SK-MEL-5 (cell line): ENCODE measurements at places on chromosomes 5 and 9.
A peak's percentile ranks its signal among the peaks of the same experiment; 100 is the strongest.

GRCh38 chr9:110960288-110960687 lies 78.0 kb downstream of the LPAR1 start:
- DNase-seq: no peak

DNA sequence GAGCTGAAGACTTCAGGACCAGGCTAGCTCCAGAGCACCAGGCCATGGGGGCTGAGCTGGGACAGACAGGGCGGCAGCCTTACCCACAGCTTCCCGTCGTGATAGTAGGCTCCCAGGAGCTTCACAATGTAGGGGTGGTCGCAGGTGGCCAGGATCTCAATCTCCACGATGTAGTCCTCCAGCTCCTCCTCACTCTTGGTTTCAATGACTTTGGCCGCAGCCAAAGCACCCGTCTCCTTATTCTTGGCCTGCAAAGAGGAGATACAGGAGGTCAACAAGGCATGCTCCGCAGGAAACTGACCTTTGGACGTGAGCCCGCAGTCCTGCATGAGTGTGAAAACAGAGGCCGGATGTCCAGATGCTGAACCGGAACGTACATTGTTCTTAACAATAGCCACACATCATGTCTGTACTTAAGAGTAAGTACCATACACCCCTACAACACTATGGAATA lies 31.5 kb downstream of the STK10 start:
- no peak for DNase-seq

GRCh38 chr5:17147170-17147569 lies 70.3 kb upstream of the BASP1 start:
- DNase-seq: no peak

- DNase-seq: peak; percentile 26
These were observed 479.7 kb downstream of the CETN3 start for GRCh38 chr5:89929834-89930233.

GRCh38 chr9:125926936-125927335 lies 179.8 kb downstream of the PBX3 start:
- no peak for DNase-seq

DNA sequence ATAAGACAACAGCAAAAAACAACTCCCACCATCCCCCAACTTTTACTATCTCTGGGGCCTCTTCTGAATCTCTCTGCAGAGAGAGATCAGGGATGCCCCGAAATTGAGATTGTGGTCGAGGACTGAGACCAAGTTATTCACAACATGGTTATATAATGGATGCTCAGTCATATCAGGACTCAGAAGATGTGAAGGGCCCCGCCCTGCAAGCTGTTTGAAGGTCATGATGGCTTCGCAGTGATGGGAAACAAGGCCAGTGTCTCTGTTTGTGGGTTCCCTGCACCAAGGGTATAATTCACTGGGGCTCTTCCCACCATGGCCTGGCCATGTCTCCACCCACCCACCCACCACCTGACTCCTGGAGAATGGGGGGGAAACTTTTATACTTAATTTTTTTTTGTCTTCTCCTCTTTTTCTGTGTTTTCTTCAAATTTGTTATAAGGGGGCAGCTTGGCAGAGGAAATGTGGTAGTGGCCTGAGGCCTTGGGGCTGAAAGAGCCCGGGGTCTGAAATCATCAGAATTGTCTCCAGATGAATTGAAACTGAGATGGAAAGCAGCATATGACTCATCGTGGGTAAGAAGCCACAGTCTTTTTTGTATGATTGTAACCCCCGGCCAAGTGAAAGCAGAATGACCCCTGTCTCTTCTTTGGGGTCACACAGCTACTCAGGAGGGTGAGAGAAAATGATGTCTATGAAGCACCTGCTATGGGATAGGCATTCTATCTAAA lies 15.0 kb upstream of the TEX48 start:
- no peak for DNase-seq

GRCh38 chr9:16521868-16522411 lies 348.5 kb downstream of the BNC2 start:
- peak; percentile 85 for DNase-seq

DNA sequence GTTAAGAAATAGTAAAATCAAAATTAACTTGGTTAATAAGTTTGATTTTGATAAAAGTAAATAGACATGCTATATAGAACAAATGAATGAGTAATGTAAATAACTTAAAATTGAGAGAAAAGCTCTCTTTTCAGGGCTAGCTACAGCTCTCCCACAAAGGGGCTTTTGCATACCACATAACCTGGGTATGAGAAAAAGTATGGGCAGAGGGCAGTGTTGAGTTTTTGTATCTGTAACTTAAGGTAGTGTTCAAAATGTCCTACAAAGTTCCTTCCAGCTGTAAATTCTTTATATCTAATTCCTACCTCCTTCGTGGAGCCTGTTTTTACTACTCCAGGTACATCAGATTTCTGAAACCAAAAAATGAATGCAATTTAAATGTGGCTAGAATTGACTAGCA lies 18.9 kb upstream of the TTC33 start:
- DNase-seq: peak; percentile 39

DNA sequence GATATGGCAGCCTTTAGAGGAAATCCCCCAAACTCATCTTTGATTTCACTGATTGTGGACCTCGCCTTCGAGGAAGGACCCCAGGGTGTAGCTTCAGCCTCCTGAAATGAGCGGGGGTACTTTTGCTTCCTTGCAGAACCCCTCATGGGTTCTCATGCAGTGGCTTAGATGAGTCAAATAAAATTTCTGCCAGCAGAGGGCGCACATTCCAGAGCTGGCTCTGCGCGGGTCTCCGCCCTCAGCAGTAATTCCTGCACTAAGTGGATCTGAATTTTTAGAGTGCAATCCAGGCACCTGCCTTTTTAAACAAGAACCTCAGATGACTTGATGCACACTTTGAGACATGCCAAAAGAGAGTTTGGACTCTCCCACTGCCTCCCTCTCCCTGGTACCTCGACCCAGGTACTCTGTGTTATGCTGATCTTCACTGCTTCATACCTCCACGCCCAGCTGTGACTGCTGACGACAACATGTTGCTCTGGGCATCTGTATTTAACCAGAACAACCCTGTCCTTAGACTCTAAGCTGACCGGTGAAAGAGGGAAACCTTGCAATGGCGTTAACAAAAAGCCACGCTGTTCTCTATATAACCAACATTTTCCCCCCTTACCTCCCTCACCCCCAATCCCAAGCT lies 7.3 kb downstream of the EGFLAM start:
- DNase-seq: peak; percentile 77

DNA sequence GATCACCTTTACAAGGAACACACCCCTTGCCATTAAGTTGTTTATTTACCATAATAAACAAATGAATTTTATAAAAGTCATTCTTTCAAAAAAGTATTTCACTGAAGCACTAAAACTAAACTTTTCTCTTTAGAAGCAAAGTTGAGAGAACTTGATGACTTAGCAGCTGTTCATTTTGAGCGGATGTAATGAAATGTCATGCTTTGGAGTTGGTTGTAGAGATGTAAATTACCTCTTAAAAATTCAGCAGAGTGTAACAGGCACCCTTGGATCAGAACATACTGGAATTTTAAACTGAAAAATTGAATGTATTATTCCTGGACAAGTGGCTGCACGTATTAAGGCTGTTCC lies 617.2 kb downstream of the PDE4D start:
- DNase-seq: no peak

GRCh38 chr9:20771729-20772128 lies 87.7 kb downstream of the FOCAD start:
- DNase-seq: no peak

- no peak for DNase-seq
These were observed 331.7 kb upstream of the PANK3 start for GRCh38 chr5:168910874-168911273.

- DNase-seq: peak; percentile 88
These were observed 146.3 kb downstream of the SNX18 start for GRCh38 chr5:54663866-54664265.

DNA sequence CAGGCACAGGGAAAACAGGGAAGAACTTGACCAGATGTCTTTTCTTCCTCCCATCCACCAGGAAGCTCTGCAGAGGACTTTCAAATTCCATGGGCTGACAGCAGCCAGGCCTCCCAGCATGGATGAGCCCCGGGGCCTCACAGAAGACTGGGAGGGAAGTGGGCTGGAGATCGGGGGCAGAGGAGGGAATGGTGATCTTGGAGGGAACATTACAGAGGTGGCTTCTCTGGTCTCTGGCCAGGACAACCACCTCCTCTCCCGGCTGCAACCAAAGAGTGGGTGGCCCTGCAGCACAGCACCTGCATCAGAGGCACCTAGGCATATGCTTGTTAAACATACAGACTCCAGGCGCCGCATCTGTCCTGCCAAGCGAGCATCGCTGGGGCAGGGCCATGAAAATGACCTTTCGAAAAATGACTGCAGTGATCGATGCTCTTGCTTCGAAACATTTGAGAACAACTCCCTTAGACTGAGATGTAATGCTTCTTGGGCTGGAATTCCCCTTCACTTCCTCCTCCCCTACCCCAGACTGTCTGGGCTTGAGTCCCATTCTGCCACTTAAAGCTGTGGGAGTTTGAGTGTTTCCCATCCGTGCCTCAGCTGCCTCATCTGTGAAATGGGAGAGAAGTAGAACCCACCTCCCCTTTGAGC lies 68.7 kb upstream of the UNC5A start:
- DNase-seq: no peak

DNA sequence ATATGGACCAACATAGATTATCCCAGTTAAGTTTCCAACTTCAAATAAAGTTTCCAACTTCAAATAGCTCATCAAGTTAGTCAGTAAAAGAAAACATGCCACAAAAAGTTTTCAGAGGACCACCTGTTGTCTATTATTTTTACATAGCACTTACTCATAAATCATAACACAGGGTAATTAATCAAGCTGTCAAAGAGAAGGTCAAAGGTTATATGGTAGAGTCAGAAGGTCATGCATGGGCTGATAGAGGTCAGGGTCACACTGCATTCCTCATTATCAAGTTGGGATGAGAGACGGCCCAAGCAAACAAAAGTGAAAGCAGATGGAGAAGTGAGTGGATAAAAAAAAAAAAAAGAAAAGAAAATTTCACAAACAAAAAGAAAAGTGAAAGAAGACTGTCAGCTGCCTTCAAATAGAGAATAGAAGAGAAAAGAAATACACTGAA lies 145.5 kb upstream of the POU5F2 start:
- DNase-seq: no peak

DNA sequence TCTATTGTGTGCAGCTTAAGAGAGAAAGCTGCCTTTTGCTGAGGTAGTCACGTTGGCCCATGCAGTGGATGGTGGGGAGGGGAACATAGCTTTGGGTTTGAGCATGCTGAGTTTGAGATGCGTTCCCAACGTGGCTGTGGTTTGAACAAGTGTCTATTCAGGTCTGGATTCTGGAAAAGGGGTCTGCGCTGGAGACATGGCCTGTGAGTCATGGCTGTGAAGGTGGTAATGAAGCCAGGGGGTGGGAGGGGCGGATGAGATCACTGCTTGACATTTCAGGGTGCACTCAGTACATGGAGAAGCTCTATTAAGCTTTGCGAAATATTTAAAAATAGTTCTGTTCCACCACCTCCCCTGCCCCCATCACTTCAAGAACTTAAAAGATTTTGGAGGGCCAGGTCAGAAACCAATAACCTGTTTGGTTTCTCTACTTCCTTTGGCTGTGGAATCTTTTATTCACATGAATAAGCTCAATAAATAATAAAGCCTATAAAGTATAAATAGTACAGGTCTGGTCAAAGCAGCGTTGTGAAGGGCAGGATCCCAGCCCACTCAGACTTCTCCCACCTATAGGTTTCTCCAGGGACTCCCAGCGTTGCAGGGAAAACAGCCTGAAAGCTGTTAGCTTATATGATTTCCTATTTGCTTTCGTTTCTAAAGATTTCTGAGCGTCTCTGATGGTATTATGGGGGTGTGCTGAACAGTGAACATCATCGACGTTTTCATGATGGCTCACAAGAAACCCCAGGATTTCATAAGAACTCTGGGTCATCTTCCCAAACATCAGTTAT lies 189.9 kb downstream of the NSG2 start:
- no peak for DNase-seq

DNA sequence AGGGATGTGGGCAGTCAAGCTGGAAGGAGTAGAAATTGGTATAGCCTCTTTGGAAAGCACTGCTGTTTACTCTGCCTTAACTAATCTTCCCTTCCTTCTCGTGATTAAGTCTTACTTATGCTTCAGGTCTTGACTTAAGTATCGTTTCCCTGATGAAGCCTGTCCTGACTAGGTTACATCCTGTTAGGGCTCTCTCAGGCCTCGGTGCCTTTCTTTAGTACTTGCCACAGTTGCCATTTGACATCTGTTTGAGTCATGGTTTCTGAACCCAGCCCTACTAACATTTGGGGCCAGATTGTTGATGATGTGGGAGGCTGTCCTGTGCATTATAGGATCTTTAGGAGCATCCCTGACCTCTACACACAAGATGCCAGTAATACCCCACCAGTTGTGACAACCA lies 94.4 kb downstream of the GAPVD1 start:
- no peak for DNase-seq

DNA sequence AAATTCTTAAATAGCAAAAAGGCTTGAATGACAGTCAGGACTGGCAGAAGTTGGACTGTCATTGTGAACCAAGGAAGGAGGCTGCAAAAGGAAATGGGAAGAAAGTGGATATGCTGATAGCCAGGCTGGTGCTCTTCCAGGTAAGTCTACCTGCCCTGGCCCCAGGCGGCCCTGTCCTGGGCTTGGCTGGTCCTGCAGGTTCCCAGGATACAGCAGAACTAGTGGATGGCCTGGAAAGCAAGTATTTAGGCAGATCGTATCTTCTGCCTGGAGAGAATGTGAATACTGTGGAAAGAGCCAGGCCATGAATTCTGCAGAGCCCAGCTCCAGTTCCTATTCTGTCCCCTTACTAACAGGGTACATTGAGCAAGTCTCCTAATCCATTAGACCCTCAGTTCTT lies 149.3 kb downstream of the SEC61B start:
- no peak for DNase-seq

- no peak for DNase-seq
These were observed 262.9 kb upstream of the PTPRD start for GRCh38 chr9:10875752-10876151.

GRCh38 chr9:88852794-88853193 lies 138.5 kb upstream of the S1PR3 start:
- DNase-seq: peak; percentile 41

- DNase-seq: peak; percentile 62
These were observed 364.6 kb downstream of the BRINP1 start for GRCh38 chr9:119004618-119004990.

DNA sequence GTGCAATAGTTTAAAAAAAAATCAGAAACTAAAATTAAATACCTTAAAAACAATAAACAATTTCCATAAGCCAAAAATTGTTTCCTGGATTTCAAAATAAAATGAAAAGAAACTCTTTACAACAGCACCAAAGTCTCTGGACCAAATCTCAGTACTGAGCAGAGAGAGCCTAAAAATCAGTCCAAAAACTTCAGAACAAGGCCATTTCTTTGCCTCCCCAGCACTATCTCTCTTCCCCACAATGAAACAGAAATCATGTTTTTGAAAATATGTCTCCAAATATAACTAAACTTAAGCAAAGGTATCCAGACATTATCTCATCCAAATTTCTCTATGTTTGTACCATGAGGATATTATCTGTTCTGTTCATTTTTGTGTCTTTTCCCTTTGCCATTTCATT lies 1.0 kb downstream of the FREM1 start:
- DNase-seq: no peak
